Astrocyte of the spinal cord (primary cell): ENCODE measurements at places on chromosomes 2 and 18.
A peak's percentile ranks its signal among the peaks of the same experiment; 100 is the strongest.

- no peak for DNase-seq
Measured at GRCh38 chr2:197356136-197356535, 45.6 kb upstream of the ANKRD44 start.

DNA sequence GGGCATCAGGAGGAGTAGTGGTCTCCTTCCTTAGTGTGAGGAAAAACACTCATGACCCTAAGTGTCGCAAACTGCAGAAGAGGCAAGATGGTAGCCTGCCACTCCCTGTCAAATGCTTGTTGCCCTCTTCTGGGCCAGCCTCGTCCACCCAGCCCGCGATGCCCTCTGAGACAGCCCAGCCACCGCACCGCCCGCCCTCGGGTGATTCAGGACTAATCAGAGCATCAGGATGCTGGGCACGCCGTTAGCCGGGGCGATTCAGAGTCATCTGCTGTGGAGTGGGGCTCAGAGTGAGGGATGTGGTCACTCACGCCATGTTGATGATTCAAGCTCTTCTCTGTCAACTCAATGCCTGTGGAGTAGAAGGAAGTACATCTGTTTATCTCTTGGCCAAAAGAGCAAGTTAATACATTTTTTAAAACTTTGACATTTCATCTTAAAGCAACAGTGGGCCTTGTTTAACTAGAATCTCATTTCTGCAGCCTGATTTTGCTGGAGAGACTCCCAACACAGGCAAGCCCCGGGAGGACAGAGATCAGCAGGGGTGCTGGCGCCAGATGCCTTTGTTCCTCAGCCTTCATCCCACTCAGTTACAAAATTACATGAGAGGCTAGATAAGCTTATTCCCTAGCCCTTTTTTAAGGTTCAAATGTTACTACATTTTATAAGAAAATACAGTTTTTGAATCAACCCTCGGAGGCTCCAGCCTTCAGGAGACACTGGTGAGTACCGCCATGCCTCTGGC is 79.0 kb downstream of the TMEM18 start:
- DNase-seq, result peak; percentile 5

GRCh38 chr2:233218836-233219235 is 32.6 kb upstream of the ATG16L1 start:
- no peak for DNase-seq

DNA sequence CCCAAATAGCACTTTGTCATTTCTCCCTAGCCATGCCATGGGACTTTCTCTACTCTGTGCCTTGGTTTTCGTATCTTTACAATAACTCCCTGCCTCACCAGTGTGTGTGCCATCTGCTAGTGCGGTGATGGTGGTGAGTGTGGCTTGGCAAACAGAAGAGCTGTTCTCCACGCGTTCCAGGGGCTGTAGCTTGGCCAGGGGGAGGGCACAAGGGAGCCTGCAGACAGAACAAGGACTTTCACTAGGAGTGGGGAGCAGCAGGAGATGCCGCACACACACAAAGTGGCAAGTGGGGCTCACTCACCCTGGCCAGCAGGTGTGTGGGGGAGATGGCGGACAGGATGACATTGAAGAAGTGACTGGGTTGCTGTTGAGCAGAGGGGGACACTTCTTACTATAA is 196.9 kb downstream of the HAUS1 start:
- DNase-seq, result no peak
